Progenitor cell of endocrine pancreas (in vitro differentiated cells): ENCODE measurements at places on chromosomes 7 and 10.
A peak's percentile ranks its signal among the peaks of the same experiment; 100 is the strongest.

DNA sequence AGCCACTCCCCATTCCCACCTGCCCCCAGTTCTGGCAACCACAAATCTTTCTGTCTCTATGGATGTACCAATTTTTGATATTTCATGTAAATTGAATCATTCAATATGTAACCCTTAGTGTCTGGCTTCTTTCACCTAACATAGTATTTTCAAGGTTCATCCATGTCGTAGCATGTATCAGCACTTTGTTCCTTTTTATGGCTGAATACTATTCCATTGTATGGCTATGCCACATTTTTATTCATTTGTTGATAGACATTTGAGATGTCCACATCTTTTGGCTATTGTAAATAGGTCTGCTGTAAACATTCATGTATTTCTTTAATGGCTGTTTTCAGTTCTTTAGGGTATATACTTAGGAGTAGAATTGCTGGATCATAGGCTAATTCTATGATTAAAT is 270.5 kb downstream of the FGFR2 start:
- DNase-seq: no peak

DNA sequence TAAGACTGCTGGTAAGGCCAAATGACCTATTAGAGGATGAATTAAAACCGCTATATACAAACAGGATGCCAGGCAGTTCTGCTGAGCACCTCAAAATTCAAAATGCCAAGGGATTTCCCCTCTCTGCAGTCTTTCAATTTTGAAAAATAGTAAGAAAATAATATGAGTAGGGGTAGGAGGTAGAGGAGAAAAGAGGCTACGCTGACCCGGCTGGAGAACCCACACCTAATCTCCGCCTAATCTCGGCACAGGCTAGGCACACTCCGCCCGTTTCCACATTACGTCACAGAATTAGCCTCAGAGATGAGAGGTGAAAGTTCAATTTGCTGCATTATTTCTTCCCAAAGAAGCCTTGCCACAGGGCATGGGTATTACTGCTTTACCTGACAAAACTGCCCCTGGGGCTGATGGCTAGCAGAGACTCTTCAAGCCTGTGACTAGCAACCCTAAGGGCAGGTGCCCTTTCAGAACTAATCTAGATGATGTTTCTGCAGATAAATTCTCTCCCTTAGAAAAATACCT is 21.3 kb upstream of the SPOCK2 start:
- no peak for DNase-seq

DNA sequence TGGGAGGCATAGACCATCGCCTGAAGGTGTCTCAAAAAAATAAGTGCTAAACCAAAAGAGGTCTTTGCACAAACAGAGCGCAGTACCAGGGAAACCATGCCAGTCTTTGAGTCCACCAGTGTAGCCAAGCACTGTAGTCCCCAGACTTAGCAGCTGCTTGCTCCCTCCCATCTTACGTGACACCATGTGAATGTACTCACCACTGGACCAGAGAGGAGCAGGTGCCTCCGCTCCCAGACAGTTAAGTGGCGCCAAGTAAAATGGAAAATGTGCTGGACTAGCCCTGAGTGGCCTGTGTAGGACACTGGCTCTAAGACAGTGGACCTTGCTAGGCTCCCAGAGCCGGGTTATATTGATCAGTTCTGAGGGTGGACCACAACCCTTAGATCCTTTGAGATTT is 47.7 kb upstream of the PLEKHA1 start:
- DNase-seq: no peak

DNA sequence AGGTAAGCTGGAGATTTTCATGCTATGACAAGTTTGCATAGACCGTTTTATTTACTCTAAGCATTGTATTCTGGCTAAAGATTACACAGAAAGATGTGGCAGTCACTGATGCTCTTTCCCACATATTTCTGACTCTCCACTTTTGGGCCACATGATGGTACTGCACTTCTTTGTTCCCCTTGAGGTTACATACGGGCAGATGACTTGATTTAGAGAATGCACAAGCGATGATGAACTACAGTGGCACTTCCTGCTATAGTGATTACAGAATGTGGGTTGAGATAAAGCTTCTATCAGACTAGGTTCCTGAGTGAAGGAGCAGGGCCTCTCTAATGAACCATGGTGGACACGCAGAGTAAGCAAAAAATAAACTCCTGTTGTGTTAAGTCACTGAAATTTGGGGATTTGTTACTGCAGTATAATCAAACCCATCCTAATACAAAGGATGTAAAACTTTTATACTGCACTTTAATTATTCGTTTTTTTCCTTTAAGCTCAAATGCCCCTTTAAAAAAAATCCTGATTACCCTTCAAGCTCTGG is 177.9 kb downstream of the TAX1BP1 start:
- DNase-seq: no peak

GRCh38 chr7:35721288-35721687 is 26.4 kb upstream of the HERPUD2 start:
- DNase-seq: no peak

DNA sequence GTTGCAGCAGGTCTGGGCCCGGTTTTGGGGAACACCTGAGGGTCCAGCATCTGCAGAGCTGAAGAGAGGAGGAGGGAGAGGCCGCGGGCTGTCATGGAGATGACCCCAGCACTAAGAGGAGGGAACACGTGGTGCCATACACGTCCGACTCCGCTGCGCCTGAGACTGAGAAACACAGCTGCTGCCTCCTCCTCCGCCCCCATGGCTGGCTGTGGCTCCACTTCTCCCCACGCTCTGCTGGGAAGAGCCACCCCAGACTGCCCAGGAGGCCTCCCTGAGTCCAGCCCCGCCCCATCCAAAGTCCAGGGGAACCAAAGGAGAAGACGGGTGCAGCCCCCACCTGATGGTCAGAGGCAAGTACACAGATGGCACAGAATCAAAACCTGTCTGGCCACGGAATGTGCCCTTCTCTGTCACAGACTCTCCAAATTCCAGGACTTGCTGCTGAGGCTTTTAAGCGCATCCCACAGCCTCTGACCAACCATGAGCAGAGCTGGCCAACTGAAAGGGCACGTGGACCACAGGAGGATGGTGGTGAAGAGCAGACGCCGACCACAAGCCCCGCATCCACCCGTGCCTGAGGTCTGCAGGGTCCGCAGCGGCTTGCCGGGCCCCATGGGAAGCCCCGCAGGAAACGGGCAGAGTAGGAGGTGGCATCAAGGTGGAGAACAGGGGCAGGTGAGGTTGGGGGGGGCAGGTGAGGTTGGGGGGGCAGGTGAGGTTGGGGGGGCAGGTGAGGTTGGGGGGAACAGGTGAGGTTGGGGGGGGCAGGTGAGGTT is 24.0 kb downstream of the STK32C start:
- DNase-seq: no peak

DNA sequence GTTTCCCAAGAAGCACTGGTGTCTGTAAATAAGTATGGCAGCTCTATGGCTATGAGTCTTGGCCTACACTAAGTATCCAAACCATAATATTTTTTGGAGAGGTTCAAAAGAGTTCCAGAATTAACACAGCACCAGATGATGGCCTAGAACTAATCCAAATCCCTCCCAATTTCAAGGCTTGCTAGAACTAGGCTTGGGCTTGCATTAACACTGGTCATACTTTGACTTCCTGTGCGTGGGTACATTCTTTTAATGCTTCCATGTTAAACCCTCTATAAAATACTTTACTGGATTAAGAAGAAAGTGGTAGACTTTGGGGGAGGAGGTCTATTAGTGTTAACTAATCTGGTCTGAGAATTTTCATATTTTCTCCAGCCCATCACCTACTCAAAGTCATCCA is 3.1 kb downstream of the AASS start:
- DNase-seq: no peak

DNA sequence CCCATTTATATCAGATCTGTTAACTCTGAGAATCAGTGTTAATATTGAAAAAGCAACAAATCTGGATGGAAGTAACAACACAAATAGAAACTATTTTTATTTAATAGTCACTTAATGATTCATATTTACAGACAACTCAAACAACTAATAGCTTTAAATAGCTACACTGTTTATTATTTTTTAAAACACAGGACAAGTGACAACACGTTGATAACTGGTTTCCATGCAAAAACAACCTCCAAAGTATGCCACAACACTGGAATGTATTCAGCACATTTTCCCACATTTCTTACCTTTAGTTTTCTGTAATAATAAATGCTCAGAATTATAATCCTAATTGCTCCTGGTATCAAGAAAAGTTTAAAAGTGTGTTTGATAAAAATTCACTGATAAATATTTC is 4.0 kb downstream of the SNX13 start:
- DNase-seq: no peak

- DNase-seq: no peak
Observed at GRCh38 chr7:32611201-32612099, 116.2 kb downstream of the AVL9 start.

- DNase-seq: no peak
Observed at GRCh38 chr7:100510437-100511239, 26.9 kb downstream of the NYAP1 start.

DNA sequence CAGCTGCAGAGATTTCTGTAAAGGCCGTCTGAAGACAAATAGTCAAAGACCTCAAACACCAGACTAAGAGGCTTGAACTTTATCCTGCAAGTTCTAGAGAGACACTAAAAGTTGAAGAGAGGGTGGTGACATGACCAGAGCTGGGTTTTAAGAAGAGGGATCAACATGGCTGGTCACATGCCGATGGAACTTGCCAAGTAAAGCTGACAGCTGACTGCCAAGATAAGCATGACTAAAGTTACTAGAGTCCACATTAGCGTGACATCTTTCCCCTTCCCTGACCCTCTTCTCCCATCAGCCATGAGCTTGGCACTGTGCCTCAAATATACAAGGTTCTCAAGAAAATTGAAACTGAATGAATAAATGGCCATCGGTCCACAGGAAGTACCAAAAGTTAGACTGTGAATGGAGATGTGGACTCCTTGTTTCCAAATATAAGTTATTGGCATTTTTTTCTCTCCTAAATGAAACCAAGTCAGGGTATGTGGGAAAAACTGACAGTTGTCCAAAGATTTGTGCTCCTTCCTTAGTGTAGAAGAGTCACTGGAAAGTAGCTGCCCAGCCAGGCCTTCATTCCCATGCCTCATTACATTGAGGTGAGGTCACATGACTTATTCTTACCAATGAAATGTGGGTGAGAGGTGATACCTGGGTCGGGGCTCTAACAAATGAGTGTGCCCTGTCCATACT is 24.5 kb downstream of the XPNPEP1 start:
- no peak for DNase-seq

GRCh38 chr10:3923033-3923432 is 138.0 kb upstream of the KLF6 start:
- DNase-seq: no peak

- DNase-seq: no peak
Observed at GRCh38 chr7:101924171-101924570, 106.7 kb downstream of the CUX1 start.

GRCh38 chr7:157077021-157077420 is 61.7 kb upstream of the UBE3C start:
- no peak for DNase-seq

DNA sequence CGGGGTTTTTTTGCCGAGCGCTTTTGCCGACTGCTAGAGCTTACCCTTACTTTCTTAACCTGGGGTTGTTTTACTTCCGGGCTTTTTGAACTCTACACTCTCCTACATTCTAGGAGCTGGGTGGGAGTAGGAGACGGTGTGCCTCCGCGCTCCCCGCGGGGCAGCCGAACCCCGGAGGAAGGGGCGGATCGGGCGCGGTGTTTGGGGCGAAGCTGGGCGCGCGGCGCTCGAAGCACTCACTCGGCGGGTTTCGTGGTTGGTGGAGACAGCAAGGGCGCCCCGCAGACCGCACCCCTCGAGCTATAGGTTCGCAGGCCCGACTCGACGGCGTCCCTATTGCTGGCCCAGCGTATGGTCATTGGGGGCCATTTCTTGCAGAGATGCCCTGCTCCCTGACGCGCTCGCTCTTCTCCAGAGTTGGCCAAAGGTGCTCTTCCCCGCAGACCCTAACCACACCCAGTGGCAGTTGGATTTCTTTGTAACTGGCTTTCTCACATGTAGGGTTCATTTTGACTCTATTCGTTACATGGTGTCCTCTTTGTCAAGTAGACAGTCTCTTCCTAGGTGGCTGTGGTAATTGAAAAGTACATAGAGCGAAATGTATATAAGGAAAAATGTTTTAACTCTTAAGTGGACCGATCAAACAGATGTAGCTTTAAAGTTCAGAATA is 364 bp downstream of the ZNF518A start:
- peak; percentile 71 for DNase-seq

DNA sequence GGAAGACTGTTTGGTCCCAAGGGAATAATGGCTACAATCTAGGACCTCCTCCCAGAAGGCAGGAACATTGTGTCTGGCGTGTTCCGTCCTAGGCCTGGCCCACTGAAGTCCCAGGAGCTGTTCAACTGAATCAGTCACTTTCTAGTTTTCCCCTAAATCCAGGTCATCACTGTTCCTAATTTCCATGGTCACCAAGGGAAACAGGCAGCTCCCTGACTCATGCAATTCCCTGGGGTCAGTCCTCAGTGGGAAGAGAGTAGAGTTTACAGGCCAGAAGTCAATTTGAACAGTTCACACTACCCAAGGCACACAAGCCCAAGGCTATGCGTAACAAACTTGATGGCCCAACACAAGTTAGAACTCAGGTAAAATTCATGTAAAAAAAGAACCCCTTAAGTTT is 44.0 kb downstream of the CREB3L2 start:
- no peak for DNase-seq

GRCh38 chr10:70775679-70776454 is 9.3 kb downstream of the TBATA start:
- no peak for DNase-seq

GRCh38 chr7:112001091-112001826 is 204.9 kb downstream of the DOCK4 start:
- DNase-seq: no peak

DNA sequence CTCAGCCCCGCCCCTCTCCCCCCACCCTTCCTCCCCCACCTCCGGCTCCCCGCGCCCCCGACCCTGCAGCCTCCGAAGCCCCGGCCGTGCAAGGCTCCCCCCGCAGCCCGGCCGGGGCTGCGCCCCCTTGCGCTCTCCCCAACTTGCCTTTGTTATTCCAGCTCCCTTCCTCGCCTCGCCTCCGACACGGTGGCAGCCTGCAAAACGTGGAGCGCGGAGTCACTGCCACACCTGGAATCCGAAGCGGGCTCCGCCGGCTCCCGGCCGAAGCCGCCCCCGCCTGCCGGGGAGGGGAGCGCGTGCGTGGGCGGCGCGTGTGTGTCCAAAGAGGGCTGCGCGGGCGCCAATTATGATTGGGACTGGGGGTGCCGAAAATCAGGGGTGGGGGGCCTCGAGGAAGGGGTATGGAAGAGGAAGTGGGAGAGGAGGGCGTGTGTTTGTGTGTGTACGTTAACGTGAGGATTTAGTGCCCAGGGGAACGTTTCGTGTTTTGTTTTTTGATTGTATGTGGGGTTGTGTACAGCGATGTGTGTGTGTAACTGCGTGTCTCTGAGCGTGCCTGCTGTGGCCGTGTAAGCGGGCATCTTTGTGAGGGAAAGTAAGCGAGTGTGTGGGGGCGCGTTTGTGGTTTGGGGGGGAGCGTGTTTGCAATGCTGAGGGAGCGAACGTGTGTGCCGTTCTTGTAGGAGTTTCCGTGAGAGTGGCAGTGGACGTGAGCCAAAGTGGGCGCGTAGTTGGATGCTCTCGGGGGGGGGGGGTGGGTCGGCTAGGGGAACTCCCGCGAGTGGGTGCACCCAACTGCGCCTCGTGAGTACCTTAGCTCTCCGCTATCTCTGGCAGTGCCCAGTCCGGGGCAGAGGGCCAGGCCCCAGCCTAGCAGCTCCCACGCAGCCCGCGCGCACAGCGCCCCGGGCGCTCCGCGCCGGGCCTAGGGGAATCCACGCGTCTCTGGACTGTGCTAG is 1.2 kb upstream of the ZMIZ1 start:
- DNase-seq: peak; percentile 94
